GF-D8 (cell line): ENCODE measurements at places on chromosomes 5 and 9.

DNA sequence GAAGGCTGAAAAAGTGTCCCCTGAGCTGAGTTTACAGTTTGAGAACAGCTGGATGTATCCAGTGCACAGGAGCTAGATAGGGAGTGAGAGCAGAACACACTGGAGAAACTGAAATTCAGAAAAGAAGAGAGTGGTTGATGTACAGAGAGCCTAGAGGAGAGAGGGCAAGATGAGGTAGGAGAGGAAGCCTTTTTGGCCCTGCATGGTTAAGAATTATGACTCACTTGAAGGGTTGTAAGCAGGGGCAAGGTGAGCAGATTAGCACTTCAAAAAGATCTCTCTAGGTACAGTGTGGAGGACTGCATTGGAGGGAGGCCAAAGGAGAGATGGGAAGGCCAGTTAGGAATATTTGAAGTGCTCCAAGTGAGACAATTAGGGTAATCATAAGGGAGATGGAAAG lies 25.2 kb downstream of the MCC start:
- DNase-seq, result no peak

GRCh38 chr9:87864915-87865314 lies 17.8 kb upstream of the SPATA31E1 start:
- DNase-seq, result no peak

DNA sequence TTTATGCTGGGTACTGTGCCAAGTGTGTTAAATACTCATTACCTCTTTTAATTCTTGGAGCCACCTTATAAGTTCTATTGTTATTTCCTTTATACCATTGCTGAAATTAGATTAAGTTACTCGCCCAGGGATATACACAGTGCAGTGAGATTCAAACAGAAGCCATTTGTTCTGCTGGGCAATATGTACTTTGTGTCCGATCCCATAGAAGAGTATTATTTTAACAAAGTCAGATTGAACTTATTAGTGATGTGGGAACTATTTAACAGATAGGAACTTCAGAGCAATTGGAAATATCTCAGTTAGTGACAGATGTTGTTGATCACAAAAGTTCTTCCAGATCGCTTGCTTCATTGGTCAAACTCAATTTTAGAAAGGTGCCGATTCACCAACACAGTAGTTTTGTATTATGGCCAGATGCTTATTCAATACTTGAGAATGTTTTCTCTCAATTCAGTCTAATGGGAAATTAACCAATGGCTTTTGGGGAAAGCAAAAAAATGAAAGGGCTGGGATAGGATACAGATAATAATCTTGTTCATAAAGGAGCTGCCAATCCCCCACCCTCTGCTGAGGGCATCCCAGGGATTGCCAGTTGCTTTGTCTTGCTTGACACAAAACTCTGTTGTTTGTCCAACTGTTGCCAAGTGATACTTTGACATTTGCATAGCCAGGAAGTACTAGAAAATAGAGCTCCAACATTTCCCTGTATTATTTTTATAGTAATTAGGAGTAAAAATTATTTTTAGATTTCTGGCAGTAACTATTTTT lies 94.8 kb upstream of the SEMA6A start:
- no peak for DNase-seq

DNA sequence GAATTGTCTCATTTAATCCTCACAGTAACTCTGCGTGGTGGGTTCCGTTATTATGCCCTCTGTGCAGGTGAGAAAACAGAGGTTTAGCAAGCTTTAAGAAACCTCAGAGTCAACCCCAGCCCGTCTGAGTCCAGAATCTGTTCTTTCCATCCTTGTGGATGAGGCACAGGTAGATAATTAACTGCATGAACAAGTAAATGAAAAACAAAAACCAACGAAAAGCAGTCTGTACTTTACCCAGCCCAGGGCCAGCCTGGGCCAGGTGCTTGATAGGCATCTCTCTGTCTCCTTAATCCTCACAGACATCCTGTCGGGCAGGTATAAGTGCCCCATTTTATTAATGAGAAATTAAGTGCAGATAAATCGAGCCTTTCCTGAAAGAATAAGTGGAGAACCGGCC lies 25.3 kb upstream of the CXCL14 start:
- DNase-seq, result no peak

GRCh38 chr5:95241161-95241560 lies 43.7 kb downstream of the MCTP1 start:
- DNase-seq, result no peak

- DNase-seq, result no peak
Observed at GRCh38 chr9:14269916-14270315, 44.0 kb downstream of the NFIB start.

DNA sequence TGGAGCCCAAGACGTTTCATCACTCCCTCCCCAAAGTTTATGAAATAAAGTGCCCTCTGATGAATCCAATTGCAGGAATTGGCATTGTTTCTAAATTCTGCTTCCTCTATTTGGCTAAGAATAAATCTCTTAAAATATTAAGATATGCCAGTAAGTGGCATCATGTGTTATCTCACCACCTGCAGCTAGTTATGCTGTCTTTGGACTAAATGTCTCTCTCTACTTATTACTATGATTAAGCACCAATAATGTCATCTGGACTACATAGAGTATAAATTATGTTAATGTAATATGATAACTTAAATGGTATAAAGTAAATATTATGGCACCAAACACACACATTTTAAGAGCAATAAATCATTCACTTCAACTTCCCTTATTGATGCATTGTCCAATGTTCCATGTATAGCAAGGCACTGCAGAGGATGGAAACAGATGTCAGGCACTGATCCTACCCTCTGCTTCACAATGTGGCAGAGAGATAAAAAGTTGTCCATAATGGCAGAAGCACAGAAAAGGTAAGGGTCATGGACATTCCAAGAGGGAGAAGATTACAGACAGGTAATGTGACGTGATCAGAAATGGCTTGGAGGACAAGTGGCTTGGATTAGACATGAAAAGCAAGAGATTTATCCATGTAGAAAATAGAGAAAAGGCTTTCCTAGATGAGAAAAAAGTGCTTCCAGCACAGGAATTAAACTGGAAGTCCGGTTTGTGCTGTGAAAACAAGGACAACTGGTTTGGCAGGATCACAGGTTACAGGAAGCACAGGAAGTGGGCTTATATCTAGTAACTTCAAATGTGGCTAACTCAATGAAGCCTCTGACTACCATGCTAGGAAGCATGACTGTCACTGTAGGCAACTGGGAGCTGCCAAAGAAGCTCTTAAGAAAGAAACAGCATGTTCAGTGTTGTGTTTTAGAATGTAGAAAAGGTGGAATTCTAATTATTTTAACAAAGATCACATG lies 26.7 kb downstream of the MARCHF11 start:
- no peak for DNase-seq

GRCh38 chr5:155148694-155149093 lies 135.1 kb downstream of the KIF4B start:
- no peak for DNase-seq

GRCh38 chr5:78792345-78793055 lies 143.9 kb upstream of the LHFPL2 start:
- DNase-seq, result no peak

GRCh38 chr9:132075853-132076252 lies 3.8 kb downstream of the MED27 start:
- no peak for DNase-seq

- no peak for DNase-seq
Observed at GRCh38 chr5:98969400-98969799, 40.6 kb upstream of the CHD1 start.

DNA sequence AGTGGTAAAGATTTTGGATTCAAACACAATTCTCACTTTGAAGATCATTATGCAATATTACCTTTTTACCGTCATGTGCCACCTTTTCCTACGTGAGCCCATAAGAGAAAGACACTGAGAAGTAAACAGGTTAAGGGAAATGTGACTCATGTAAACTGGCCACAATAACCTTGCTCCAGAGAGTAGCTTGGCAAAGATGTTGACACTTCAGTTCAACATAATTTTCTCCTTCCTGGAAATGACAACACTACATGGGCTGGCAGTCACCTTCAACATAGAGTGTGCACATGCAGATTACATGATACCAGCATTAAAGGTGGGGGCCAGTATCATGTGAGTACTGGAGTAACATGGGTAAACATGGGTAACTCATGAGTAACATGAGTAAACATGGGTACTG lies 141.9 kb downstream of the CDK5RAP2 start:
- DNase-seq, result peak; percentile 25

DNA sequence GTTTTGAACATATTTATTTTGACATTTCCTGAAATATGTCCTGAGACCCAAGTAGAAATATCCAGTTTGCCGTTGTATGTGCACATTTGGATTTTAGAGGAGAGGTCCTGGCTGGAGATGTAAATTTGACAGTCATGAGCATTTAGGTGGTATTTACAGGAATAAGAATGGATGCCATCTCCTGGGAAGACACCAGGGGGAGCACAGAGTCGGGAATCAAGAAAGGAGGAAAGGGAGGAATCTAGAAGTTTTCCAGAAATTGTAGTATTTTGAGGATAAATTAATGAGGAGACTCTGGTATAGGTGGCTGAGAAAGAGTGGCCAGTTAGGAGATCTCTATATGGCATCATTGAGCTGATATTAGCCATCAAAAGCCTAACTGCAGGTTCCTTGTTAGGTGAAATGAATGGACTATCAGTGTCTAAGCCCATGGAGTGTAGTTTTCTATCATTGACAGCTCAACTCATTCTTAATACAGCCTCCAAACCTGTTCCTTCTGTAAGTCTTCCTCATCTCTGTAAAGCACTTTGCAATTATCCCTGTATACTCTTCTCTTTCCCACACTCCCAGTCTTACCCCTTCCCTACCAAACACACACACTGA lies 7.2 kb downstream of the GAPT start:
- DNase-seq, result no peak

DNA sequence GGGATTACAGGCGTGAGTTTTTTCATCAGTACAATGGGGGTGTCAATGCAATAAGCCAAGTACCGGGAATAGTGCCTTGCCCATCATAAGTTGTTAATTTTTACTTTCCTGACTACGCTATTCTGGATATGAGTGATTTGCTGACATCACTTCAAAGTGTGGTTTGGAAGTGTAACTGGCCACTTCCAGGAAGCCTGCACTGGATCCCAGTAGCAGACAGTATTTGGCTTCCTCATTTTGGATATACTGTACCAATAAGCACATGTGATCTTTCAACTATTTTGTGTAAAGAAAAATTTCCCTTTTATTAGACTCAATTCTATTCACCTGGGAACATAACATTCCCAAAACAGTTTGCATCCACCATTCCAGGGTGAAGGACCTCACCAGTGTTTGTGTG lies 417.7 kb upstream of the KLF4 start:
- no peak for DNase-seq

GRCh38 chr5:157273131-157273556 lies 7.2 kb downstream of the CYFIP2 start:
- DNase-seq, result peak; percentile 85

GRCh38 chr5:143543358-143544255 lies 140.1 kb upstream of the NR3C1 start:
- DNase-seq, result no peak

DNA sequence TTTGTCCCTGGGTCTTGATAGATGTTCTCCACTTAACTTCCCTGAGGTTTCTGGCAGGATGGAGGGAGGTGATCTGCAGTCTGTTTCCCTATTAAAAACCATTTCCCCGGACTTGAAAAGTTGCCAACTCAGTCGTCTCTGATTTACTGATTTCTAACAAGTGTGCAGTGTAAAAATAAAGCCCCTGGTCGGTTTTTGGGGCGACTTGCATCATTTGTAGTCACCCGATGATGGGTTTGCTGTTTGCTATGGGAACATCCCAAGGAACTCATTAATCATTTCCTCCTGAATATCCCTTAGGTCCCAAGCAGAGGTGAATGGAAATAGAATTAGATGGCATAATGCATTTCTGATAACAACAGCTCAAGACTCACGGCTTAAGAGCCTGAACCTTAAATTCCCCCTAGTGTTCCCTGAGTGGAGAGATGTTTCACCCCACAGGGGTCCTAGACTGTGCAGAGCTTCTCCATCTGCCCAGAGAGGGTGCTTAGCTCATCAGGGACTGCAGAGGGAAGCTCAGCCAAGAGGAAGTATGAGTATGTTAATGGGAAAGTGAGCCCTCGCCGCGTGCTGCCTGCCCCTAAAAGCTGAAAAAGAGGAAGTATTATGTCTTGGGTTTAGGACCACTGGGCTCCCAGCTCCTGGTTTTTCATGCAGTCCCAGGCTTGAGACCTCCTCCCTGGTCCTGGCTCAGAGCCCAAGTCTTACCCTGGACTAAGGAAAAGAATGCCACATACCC lies 115.1 kb upstream of the DAP start:
- DNase-seq, result no peak

DNA sequence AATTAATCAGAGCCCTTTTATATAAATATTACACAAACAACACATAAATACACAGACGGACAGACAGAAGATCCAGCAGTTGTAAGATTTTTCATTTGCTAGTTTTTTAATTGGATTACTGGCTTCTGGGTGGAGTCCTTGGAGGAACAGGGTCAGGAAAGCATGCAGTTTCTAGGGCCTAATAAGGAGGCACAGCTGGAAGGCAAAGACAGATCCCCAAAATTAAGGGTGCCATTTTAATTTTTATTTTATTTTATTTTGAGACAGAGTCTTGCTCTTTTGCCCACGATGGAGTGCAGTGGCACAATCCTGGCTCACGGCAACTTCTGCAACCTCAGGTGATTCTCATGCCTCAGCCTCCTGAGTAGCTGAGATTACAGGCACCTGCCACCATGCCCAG lies 49.5 kb downstream of the PTGS1 start:
- DNase-seq, result no peak

DNA sequence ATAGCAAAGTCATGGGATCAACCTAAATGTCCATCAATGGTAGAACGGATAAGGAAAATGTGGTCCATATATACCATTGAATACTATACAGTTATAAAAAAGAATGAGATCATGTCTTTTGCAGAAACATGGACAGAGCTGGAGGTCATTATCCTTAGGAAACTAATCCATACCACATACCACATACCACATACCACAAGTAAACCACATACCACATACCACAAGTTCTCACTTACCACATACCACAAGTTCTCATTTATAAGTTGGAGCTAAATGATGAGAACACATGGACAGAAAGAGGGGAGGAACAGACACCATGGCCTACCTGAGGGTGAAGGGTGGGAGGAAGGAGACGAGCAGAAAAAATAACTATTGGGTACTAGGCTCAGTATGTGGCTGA lies 154.6 kb upstream of the GHR start:
- peak; percentile 17 for DNase-seq

GRCh38 chr9:119533504-119533903 lies 164.3 kb upstream of the BRINP1 start:
- DNase-seq, result no peak

DNA sequence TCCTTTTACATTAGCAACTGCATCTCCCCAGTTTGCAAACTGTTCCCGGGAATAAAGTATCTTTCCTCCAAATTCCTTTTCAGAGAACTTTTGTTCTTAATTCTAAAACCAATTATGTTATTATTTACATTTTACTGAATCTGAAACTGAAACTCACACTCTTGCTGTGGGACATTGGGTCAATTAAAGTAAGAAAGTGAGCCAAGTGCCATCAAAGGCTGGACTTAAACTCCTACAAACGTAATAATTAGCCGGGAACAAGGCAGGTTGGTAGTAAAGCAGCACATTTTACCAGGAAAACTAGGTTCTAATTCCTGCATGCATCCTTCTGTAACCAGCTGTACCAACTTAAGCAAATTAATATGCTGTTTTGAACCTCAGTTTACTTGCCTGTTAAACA lies 328.2 kb upstream of the ZNF462 start:
- no peak for DNase-seq

GRCh38 chr9:81417941-81418340 lies 271.4 kb downstream of the TLE1 start:
- DNase-seq, result no peak
